ENCODE measurements at places on chromosomes 16 and 17.

GRCh38 chr17:40451420-40451819 is 8.2 kb downstream of the IGFBP4 start:
- peak; percentile 90 for DNase-seq

DNA sequence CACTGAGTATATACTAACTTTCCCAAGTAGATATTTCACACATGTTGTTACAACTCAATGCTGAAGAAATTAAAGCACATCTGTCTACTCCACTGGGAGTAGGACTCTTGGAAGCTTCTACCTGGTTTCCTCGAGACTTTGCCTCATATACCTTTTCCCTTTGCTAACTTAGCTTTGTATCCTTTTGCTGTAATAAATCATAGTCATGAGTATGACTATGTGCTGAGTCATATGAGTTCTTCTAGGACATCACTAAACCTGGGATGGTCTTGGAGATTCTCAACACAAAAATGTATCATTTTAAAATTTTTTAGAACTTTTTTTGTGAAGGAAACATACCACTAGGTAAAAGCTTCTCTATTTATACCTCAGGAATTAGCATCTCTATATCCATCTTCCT is 39.8 kb downstream of the ABCA5 start:
- DNase-seq, result no peak

- no peak for DNase-seq
Observed at GRCh38 chr17:43330876-43331639, 67.7 kb upstream of the ARL4D start.

GRCh38 chr17:742147-742793 is 9.8 kb downstream of the GEMIN4 start:
- DNase-seq, result no peak

DNA sequence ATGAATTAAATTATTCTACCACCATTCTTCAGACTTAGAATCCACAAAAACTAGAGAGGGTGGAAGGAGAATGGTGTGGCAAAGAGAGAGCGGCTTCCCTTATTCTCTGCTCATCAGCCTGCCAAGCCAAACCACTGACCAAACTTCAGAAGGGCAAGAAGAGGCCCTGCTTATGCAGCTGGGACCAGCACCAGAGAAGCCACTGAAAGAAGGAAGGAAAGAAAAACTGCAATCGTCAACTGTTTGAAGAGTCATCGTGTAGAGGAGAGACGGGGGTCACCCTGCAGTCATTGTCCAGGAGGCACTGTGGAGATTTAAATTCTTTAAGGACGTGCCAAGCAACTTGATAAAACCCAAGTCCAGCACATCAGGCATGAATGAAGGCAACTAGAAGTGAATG is 15.6 kb downstream of the PMP22 start:
- no peak for DNase-seq

- DNase-seq, result no peak
Observed at GRCh38 chr17:57935833-57936807, 19.1 kb downstream of the CUEDC1 start.

Measured in AG09309 (cell line).